ENCODE measurements at places on chromosomes 11 and 22.

DNA sequence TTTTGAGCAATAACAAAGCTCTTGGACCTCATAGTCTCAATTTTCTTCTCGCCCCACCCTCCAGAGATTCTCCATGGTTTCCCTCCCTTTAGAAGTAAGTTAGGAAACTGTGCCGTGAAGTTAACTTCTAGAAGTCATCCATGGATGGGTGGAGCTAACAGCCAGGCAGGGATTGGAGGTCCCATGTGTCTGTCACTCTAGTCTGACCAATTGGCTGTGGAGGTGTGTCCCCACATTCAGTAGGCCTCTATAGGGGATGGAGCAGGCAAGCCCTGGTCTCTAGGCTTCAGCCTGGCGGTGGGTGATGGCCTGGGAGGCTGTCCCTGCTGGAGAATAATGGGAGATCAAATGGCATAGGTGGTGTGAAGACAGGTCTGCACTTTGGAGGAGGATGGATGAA lies 50.7 kb downstream of the TP53I11 start:
- DNase-seq = peak; percentile 79

DNA sequence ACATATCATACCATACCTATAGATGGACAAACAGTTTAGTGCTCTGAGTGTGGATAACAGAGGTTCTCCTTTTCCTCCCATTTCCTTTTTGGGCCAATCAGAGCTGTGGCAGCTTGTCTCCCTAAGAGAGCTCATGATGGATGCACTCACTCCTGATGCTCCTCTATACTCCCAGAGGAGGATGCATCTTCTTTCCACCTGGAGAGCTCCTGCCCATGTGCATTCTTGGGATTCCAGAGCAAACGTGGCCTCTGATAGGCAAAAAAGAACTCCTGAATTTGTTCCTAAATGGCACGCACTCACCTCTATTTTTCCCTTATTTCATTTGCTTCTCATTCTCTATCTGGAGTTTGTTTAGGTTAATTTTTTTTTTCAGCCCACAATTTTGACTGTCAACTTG lies 2.9 kb downstream of the MRGPRX3 start:
- DNase-seq = no peak

DNA sequence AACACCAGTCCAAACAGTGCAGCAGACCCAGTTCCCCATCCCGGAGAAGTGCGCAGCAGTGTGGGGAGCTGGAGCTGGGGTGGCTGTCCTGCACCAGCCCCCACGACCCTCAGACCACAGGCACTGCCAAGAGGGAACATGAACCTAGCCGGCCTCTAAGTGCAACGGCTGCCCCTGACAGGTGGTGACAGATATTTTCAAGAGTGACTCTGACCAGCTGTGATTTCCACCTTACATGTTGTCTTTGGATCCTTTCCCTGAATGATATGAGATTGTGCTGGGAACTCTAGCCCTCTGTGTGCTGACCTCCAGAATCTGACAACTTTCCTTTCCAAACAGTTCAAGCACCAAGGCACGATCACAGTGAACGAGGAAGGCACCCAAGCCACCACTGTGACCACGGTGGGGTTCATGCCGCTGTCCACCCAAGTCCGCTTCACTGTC lies 12.6 kb downstream of the SERPIND1 start:
- no peak for DNase-seq

DNA sequence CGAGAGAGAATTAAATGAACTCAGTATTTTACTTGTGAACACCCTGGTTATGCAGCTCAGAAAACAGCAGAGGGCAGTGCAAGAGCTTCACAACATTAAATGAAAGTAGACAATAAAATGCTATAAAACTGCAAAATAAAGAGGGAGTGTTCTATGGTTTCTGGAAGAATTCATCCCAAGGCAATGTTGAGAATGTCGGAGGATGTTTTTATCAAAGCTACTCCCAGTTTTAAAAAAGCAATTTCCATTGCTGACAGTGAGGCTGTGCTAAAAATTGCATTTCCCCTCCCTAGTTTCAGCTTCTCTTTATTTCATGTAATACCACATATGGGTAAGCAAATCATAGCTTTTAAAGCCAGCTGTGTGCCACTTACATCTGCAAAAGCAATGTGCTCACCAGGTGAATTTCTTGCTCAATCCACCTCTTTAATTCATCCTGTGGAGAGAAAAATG lies 296.8 kb downstream of the RAB38 start:
- peak; percentile 48 for DNase-seq

DNA sequence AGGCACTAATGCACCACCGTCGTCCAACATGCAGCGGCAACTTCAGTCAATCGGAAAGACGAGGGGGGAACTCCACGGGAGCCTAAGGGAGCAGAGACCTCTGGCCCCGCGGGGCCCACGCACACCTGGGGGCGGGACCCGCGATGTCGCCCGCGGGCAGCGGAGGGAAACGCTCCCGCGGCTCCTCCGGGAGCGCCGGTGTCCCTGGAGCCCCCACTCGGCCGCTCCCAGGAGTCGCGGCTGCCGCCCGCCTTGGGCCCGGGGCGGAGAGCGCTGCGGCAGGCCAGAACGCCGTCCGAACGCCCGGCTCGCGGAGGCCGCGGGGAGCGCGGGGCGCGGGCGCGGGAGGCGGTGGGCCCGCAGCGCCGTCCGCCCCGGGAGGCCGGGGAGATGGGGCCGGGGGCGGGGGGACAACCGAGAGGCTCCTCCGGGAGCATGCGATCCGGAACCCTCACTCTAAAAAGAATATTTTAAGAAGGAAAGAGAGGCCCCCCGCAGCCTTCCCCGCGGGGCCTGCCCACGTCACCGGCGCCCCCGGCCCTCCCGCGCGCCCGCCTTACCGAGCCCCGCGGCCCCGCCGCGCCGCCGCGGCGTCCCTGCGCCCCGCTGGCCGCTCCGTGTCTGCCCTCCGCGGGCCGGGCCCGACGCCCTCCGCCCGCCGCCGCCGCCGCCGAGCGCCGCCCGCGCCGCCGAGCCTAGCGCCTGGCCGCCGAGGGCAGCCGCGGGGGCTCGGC lies 86.6 kb upstream of the ARHGAP32 start:
- peak; percentile 35 for DNase-seq
